Stimulated activated CD4-positive, alpha-beta T cell treated with anti-CD3 and anti-CD28 coated beads, TNF-alpha, amount 100 ng/mL, for 1 hour (primary cell): ENCODE measurements at places on chromosomes 7 and 10.

DNA sequence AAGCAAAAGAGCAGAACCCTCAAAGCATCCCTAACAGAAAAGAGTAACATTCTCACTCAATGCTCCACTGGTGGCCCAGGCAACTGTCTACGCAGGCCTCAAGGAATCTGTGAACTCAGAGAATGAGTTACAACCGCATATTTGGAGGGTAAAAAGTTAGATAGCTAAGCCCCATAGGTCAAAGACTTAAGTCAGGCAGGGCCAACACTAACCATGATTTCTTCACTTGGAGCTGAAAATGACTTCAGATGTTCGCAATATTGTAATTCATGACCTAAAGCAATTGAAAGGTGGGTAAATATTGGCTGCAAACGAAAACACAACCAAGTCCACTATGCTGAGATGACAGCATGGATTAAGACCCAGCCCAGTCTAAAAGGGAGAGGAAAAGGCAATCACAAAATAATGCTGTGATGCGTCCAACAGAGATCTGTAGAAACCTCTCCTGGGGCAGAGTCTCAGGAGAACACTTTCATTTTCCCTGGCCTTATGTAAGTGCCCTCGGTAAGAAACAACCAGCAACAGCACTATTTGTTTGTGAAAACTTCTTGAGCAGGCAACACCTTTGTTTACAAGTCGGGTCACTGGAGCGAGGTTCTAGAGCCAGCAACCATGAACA, 176.5 kb downstream of the TNS3 start:
- DNase-seq, result no peak

GRCh38 chr7:145313551-145313950, 477.7 kb upstream of the TPK1 start:
- DNase-seq, result no peak

DNA sequence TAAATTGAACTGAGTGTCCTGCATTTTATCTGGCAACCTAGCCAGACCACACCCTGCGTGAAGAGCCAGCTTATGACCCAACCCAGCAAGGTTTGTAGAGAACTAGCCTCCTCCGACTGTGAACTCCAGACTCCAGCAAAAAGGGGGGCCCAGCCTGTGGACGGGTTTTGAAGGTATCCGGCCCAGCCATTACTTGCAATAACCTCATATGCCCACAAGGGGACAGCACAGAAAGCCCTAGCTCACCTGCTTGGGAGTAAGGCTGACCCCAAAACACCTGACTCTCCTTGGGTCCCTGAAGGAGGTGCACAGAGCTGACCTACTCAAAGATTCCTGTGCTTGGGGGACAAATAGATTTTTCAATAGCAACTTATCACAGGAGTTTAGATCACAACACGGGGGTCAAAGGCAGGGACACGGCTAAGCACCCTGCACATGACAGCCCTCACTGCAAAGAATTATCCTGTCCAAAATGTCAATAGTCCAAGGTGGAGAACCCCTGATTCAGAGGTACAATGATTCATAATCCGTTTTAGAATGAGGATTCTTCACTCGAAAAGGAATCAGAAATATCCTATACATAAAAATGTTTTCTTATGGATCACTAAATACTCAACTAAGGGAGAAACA, 4.6 kb downstream of the TRPV6 start:
- no peak for DNase-seq

DNA sequence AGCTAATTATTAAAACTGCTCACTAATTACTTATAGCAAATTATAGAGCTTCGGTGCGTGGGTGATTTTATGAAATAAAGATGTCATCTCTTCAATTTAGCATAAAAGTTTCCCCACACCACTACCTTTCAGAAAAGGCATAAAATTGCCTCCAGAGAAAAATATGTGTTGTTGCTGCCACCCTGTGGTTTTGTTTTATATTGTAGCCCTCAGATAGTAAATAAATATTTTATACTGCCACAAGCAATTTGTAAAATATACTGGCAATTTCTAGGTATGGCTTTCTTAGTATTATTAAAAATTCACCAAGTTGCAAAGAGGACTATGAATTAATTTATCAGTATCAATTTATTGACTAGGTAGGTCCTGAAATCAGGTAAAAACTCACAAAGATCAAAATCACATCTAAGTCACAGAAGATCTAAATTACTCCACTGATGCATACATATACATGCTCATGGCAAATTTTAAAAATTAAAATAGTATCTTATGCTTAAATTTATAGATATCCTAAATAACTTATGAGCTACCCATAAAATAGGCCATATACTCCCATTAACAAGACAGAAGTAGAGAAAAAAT, 26.5 kb downstream of the ASNS start:
- no peak for DNase-seq

DNA sequence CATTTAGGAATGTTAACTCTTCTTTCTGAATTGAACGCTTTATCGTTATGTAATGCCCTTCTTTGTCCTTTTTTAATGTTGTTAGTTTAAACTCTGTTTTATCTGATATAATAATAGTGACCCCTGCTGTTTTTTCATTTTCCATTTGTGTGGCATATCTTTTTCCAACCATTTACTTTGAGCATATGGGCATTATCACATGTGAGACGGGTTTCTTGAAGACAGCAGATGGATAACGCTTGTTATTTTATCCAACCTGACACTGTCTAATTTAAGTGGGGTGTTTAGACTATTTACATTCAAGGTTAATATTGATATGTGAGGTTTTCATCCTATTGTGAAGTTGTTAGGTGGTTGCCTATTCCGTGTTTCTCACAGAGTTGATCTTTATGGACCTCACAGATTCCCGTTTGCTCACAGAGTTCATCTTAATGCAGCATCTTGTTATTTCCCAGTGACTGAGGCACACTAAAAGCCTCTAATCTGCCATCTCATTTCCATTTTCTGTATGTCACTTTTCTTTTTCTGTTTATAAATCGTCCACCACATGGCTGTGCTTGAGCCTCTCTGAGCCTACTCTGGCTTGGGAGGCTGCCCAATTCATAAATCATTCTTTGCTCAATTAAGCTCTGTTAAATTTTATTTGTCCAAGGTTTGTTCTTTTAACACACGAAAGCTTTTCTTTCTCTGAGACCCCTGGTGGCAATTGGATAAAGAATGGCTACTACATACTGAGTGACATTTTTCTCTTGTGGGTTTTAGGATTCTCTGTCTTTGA, 286.2 kb downstream of the HTR7 start:
- DNase-seq, result no peak

- DNase-seq, result no peak
Measured at GRCh38 chr7:1850976-1851571, 181.0 kb downstream of the ELFN1 start.

DNA sequence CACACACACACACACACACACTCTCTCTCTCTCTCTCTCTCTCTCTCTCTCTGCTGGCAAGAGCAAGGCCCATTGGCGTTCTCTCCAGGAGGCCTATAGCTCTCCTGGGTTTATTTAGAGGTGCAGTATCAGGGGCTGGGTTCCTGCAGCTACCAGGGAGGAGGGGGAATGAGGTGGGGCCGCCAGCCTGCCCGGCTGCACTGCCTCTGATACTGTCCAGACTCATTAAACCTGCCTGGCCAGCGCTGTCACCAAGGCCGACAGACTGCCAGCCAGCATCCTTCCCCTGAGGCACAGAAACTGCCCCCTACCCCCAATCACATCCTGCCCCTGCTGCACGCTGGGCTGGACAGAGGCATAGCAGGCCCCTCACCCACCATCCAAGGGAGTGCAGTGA, 4.3 kb downstream of the PRRT4 start:
- no peak for DNase-seq

- no peak for DNase-seq
Measured at GRCh38 chr7:119713606-119714005, 559.4 kb upstream of the KCND2 start.

DNA sequence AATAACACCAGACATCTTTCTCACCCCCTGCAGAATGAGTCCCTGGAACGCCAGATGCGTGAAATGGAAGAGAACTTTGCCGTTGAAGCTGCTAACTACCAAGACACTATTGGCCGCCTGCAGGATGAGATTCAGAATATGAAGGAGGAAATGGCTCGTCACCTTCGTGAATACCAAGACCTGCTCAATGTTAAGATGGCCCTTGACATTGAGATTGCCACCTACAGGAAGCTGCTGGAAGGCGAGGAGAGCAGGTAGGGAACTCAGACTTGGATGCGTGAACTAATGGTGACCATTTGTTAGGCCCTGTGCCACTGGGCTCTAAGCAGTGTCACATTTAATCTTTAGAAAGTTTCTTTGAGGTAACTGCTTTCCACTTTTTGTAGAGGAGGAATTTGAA, 7.1 kb downstream of the VIM start:
- DNase-seq, result no peak

DNA sequence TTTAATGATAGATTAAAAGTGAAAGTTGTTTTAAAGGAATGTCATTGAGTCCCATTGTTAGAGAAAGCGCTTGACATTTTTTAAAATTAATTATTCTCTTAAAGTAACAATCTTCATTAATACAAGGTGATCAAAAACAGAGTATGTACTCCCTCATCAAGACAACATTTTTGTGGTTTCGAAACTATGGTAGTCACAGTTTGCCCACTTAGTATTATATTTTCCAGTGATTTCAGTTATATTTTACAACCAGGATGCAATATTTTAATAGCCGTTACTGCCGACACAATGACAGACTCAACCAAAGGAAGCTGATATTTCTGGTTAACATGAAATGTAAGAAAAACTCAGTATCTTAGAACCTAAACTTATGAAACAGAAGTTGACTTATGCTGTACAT, 31.3 kb downstream of the MKX start:
- DNase-seq, result no peak
